Stimulated activated CD4-positive, alpha-beta T cell treated with anti-CD3 and anti-CD28 coated beads, Interleukin-2, amount 100 ng/mL, for 4 hours (primary cell): ENCODE measurements at places on chromosomes 1 and 21.

- DNase-seq = peak; percentile 8
These were observed at the start of gene TRIM17 for GRCh38 chr1:228416217-228416933. TRIM17 (minus strand) TSS chr1:228416861; CDS start chr1:228415072, 1,789 bp downstream.

GRCh38 chr1:167344615-167345385, 124.1 kb downstream of the POU2F1 start:
- no peak for DNase-seq

DNA sequence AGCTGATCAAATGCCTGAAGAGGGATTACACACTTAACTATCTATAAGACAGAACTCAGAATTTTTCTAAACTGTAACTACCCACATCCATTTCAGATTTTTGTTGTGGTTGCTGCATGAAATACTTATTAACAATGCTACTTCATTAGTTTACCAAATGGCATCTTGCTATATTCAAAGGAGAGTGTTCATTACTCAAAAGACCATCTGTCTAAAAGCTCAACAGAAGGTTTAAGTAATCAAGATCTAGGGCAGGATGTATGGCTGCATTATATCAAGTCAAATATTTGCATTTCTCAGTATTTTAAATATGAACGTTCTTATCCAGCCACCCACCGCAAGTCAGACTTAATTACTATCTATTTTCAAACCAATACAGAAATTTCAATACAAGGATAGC, 79.9 kb downstream of the SIPA1L2 start:
- no peak for DNase-seq

DNA sequence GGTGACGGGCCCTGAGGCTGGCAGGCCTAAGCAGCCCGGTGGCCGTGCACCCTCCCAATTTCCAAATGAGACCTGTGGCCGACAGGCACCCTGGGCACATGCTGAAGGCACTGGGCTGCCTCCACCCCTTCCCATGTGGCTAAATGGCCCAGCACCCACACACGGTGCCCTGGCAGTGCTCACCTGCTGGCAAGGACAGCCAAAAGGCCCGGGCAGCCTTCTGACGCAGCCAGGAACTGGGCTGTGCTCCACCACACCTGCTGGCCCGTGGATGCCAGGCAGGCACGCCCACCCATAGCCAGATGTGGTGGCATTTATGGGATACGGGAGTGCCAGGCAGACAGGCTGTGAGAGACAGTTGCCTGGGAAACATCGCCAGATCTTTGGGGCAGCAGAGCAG, 4.0 kb upstream of the FAAP20 start:
- DNase-seq = no peak

DNA sequence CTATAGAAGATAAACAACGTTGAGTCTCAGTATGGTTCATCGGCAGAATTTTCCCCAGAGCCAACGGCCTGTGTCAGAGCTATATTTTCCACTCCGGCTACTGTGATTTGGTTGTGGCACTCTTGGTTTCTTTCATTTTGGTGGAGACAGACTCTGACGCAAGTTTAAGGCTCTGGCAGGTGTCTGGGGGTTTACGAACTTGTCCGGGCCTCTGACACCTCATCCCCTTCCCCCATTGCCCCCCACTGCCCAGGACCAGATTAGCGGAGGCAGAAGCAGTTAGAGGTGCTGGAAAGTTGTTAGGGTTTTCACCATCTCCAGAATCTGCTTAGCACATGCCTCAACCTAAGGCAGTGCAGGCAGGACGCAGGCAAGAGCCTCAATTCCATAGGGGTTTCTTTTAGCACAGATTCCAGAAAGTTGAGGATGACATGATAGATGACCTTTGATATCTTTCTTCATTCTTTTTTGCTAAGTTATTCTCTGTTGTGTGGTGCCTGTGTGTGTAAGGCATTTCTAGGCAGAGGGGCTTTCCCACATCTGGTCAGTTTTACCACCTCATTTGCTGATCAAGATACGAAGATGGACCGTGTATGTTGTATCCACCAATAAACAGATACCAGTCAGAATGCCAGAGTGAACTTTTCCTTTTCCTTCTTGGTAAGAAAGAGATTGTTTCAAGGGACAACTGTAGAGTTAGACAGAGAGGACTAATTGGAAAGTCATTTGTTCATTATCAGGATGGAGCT, 18.4 kb upstream of the IL10 start:
- DNase-seq = no peak

GRCh38 chr1:221878134-221878533, 136.2 kb upstream of the DUSP10 start:
- DNase-seq = no peak

DNA sequence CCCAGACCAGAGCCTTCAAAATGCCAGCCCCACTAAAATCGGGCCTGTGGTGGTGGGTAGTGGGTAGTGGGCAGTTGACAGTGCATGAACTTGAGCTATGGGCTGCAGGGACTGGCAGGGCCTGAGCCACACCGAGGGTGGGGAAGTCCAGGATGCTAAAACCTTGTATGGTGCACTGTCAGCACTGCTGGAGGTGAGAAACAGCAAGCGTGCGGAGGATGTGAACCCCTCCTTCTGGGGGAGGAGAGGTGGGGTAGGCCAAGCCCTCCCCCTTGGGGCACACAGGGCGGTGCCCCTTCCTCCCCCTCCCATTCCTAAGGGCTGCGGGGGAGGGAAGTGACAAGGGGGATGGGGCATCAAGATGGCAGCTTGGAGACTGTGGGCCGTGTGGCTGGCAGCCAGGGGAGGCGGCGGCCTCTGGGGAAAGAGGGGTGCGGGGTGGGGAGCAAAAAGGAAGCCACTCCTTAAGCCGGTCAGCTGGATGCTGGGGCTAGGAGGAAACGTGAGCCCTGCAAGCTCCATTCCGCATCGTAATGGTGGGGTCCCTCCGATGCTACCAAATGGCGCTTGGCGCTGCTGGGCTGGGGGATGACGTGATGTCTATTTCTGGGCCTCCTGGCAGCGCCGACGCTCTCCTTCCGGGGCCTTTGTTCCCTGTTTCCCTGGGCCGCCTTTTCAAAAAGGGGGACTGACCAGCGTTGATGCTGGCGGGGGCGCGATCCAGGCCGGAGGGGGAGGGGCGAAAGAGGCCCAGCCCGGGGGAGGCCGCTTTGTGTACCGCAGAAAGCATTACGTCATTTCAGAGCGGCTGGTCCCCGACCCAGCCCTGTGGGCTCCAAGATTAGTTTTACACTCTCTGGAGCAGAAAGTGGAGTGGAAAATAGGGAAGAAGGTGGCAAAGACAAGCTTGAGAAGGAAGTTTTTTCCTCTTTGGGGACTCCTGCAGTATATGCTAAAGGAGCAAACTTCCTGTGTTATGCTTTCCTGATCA, 809 bp downstream of the SYT11 start:
- no peak for DNase-seq

GRCh38 chr1:117602862-117603261, 3.0 kb upstream of the TENT5C start:
- DNase-seq = no peak

DNA sequence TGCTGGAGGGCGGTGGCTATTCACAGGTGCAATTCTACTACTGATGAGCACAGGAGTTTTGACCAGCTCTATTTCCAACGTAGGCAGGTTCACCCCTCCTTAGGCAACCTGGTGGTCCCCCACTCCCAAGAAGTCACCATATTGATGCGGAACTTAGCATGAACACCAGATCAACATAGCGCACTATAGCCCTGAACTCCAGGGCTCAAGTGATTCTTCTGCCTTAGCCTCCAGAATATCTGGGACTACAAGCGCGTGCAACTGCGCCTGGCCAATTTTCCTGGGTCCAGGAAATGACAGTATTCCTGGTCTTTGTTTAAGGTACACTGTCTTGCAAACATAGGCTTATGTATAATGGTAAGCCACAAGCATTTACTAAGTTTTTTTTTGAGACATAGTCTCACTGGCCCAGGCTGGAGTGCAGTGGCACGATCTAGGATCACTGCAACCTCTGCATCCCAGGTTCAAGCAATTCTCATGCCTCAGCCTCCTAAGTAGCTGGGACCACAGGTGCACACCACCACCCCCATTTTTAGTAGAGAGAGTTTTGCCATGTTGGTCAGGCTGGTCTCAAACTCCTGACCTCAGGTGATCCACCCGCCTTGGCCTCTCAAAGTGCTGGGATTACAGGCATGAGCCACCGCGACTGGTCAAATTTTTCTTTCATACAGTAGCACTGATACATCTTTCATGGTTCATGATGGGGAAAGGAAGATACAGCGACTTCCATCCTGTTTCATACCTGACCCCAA, 12.6 kb downstream of the MCL1 start:
- DNase-seq = no peak

DNA sequence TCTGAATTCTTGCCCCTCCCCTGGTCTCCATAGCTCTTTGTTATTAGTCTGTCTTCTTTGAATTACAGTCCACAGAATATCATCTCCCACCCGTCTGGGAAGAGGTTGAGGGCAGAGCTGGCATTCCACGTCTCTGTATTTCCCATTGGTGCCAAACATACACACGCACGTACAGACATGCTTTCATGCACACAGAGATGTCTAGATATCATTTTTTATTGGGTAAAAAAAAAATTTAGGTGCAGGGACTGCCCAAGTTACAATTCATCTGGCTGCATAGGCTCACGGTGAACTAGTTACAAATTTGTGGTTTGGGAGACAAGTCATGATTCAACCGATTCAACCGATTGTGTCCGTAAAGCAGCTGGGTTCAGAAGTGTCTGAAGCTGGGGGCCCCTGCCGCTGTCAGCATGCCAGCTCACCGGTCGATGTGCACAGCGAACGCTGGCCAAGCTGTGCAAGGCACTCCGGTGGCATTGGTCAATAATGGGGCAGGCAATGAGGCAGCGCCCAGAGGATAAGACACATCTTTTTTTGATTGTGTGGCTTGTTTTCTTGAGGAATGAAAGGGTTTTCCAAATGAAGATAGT, 73.7 kb downstream of the KCNN3 start:
- no peak for DNase-seq

GRCh38 chr1:3404301-3404700, 50.2 kb upstream of the ARHGEF16 start:
- no peak for DNase-seq

- no peak for DNase-seq
These were observed 113.1 kb downstream of the DNM3 start for GRCh38 chr1:171954361-171954760.

- DNase-seq = no peak
These were observed 239.0 kb downstream of the RGS7 start for GRCh38 chr1:241118049-241118448.

GRCh38 chr1:231338270-231339128, at the start of gene SPRTN:
SPRTN (plus strand) TSS chr1:231338293; CDS start chr1:231338384, 91 bp downstream.
- no peak for DNase-seq

- DNase-seq = no peak
These were observed 5.2 kb downstream of the EGLN1 start for GRCh38 chr1:231416901-231417300.

DNA sequence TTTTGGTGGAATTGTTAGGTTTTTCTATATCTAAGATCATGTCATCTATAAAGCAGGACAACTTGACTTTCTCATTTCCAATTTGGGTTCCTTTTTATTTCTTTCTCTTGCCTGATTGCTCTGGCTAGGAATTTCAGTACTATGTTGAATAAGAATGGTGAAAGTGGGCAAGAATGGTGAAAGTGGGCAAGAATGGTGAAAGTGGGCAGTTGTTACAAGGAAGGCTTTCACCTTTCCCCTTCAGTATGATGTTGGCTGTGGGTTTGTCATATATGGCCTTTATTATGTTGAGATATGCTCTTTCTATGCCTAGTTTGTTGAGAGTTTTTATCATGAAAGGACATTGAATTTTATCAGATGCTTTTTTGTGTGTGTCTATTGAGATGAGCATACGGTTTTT, 64.5 kb downstream of the XPR1 start:
- no peak for DNase-seq

- DNase-seq = no peak
These were observed 139.4 kb downstream of the LRRC7 start for GRCh38 chr1:69707103-69707502.

- no peak for DNase-seq
These were observed 2.8 kb upstream of the KRTAP10-5 start for GRCh38 chr21:44583089-44583799.

DNA sequence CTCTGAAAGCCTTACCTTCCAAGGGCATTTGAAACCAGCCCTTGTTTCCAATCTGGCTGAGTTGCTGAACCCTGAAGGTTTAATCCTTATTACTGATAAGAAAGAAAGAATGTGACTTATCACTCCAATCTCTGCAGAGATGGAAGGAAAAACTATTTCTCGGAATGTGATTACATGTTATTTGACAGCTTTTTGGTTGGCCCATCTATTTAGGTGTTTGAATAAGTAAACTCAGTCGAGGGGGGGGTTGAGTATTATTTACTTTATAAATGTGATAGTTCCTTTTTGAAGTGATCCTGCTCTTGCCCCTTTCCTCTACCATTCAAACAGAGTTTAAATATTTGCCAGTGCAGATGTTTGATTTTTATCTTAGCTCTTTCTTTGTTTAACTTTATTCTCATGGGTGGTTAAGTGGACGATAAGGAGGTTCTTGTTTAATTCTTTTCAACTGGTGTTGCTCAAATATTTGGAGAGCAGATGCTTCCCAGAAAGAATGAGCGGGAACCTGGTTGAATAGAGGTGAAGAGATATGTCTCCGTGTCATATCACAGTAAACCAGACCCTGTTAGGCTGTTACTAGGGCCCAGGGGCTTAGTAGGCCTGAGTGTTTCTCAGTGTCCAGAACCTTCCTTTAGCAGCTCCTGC, 126.1 kb downstream of the CACHD1 start:
- no peak for DNase-seq

GRCh38 chr21:31136891-31137290, 98.6 kb upstream of the KRTAP19-8 start:
- DNase-seq = no peak

- DNase-seq = no peak
These were observed 53.9 kb downstream of the SYDE2 start for GRCh38 chr1:85146972-85147359.

- no peak for DNase-seq
These were observed 13.0 kb downstream of the DOP1B start for GRCh38 chr21:36169470-36170128.

GRCh38 chr21:39159342-39160063, 23.7 kb downstream of the PSMG1 start:
- no peak for DNase-seq

- DNase-seq = no peak
These were observed 52.2 kb downstream of the TRAF5 start for GRCh38 chr1:211378844-211379243.

DNA sequence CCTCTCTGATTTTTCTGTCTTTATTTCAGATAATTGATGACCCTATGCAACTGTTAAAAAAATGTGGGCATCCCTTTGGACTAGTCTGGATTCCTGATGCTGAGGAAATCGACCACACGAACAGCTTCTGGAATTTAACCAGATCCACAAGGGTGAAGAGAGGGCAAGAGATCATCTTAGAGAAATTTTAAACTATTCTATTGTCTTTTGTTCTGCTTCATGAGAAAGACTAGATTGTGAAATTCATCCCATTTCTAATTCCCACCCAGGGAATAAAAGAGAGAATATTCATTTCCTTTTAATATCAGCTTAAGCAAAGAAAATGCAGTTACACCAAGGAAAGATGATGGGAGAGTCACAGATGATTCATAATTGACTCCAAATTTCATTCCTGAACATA, 71.8 kb downstream of the DUSP10 start:
- no peak for DNase-seq
